ENCODE measurements at places on chromosomes 16 and 17. TPM values are rescaled to one million over a fixed set of nuclear protein-coding genes. Genes with fewer than 3 reads are reported as not detected.

Gene TEX19
- total RNA-seq: 0.49 TPM

Gene SYT17
- 11.8 TPM for total RNA-seq

Gene PRR35
- 0.24 TPM for total RNA-seq

Gene SLC16A11
- not detected for total RNA-seq

Gene FOXJ1
- total RNA-seq: 0.90 TPM

Gene FBXW10
- 1.1 TPM for total RNA-seq

Gene AARSD1
- total RNA-seq: 56.4 TPM

All from A549 treated with AZD2906 at 1 μM for 4 hours (cell line).